ENCODE measurements at places on chromosomes 1 and 21. TPM values are rescaled to one million over a fixed set of nuclear protein-coding genes. Genes with fewer than 3 reads are reported as not detected.

DNA sequence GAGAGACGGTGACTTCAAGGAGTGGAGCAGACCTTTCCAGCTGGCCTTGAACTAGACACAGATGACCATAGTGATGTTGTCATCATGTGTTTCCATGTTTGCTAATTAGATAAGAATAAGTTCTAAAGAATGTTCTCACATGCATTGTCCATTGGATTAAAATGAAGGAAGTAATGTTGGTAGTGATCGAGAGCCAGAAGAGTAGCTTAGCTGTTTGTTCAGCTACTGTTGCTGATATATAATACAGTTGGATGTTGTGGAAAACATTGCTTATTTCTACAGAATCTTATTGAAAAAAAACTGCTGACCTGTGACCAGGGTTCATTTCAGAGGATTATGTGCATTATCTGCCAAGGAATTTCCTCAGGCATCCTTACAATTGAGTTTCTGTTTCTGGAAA is 249.1 kb upstream of the POGK start:
- DNase-seq, result no peak

DNA sequence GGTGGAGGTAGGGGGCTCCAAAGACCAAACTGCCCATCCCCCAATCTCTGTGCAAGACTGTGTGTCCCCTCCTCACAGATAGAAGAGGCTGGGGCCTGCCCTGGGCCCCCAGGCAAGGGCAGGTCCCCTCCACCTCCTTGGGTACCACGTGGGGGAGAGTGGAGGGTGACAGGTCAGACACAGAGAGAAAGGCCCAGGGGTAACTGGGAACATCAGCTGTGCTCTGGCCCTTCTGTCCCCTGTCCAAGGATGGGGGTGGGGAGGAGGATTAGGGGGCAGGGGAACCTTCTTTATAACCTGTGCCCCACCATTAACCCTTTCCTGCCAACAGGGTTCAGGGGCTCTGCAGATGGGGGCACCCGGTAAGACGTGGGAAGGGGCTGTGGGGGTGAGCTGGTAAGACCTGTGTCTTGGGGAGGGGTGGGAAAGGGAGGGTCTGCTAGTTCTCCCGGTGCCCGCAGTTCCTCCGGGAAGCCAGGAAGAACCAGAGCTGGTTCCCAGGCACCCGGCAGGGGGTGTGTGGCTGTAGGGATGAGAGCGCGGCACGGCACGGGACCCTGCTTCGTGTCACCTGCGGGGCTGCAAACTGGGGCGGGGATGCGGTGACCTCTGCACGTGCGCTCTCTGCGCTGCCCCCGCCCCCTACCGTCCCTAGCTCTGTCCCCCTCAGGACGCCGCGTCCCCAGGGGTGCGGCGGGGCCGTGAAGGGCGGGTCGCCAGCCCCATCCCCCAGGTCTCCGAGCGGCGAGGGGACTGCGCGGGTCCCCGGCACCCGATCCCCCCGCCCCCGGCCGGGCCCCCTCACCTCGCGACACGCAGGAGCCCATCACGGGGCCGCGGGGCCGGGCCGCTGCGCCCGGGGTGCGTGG is 601 bp downstream of the FAM131C start:
- no peak for DNase-seq

DNA sequence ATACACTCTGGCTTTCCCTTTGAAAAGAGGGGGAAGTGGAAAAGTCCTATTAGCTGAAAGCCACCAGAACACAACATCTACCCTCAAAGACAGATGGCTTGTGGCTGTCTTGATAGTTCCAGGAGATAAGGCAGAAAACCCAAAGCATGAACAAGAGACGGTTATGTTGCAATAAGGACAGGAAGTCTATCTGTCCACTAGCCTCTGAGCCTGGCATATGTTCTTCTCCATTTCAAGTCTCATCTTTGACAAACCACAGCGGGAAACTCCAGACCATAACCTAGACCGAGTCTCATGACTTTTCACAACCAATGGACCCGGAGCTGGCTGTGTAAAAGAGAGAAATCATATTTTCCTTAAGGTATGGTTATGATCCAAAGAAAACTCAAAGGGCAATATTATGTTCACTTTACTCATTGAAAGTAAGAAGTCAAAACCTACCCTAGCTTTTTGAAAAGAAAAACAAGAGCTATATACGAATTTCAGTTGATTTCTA is 33.8 kb downstream of the DUSP10 start:
- no peak for DNase-seq

- DNase-seq, result peak; percentile 25
These were observed at the start of gene ARHGAP30 for GRCh38 chr1:161069731-161070270. TSS of gene ARHGAP30 (minus strand) at chr1:161069891. CDS start at chr1:161069624, 267 bp downstream.

DNA sequence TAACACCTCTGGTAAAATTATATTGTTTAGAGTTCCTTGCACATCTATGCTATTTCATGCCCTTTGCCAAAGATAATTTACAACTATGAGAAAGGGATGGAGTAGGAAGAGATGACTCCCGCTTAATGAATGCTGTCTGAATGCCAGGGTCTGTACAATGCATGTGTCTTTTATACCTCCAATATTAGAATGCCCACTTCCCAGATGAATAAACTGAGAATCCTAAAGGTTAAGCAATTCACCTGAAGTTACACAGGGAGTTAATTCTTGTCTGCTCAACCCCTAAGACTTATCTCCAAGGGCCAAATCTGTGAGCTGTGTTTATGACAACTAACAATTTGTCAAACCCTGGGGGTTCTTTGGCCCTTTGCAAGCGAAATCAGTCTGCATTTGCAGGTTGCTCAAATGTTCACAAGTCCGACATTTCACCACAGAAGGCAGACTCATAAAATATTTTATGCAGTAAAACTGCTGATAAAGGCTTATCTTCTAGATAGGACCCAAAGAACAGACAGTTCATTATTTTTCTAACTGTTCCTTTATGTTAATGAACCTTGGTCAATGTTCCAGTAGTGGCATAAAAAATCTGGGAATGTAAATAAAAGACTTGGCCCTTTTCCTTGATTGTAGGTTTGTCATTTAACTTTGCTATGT is 50.2 kb upstream of the ATP1A1 start:
- no peak for DNase-seq

DNA sequence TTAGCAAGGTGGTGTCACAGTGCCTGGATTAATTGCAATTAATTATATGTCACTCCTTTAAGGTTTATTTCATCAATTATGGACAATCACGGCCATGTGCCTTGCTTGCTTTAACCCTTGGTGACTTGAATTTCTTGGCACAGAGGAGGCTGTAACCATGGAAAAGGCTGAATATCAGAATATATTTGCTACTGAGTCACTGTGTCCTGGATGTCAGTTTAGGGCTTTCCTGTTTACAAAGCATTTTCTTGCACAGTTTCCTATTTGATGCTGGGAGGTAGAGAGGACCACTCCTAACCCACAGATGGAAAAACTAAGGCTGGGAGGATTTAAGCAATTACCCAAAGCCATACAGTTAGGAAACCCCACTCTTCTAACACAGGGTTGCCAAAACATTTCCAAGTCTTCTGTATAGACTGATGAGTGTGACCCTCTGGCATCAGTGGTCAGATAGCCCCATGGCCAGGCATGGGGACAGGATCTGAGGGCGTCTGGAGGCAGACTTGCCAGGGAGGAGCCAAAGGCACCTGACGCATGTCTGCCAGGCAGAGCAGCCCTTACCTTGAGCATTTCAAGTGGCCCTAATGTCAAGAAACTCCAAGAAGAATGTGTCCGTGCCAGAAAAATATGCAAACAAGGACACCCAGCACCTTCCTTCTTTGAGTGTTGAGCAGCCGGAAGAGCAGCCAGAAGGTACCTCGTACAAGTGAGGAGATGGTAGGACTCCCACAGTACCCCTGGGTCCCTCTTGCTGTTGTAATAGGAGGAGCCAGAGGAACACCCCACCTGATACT is 34.4 kb downstream of the KCNN3 start:
- no peak for DNase-seq

GRCh38 chr1:10217748-10218441 is 7.5 kb downstream of the KIF1B start:
- no peak for DNase-seq

DNA sequence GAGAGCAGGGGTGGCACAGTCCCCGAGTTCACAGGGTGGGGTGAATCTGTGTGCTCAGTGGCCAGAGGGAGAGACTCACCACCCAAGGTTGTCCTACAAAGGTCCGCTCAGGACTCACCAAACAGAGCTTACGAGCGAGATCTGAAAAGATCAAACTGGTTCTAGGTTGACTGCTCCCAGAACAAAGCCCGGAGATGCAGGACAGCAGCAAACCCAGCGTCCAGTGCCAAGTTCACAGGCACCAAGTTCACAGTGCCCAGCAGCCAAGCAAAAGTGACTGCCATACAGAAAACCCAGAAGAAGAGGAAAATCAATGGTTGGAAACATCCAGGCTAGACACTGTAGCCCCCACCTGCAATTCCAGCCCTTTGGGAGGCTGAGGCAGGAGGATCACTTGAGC is 35.7 kb downstream of the AGPAT3 start:
- DNase-seq, result no peak

GRCh38 chr1:191348328-191348727 is 809.9 kb upstream of the RGS18 start:
- no peak for DNase-seq

- no peak for DNase-seq
These were observed 6.2 kb downstream of the TTF2 start for GRCh38 chr1:117066367-117066766.

DNA sequence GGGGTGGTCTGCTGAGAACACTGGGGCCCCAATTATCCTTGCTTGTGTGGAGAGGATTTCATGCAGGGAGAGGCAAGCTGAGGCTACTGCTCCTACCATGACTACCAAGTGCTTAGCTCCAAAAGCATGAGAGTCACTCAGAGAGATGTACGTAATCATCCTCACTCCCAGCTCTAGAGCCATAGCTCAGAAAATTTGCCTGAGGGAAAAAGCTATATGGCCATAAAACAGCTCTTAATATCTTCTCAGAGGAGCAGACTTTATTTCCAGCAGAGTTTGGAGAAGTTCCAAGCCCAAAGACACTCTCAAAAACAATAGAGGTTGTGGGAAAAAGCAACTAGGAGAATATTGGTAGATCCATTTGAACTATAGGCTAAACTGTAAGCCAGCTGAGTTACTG is 106.4 kb upstream of the PBX1 start:
- no peak for DNase-seq

DNA sequence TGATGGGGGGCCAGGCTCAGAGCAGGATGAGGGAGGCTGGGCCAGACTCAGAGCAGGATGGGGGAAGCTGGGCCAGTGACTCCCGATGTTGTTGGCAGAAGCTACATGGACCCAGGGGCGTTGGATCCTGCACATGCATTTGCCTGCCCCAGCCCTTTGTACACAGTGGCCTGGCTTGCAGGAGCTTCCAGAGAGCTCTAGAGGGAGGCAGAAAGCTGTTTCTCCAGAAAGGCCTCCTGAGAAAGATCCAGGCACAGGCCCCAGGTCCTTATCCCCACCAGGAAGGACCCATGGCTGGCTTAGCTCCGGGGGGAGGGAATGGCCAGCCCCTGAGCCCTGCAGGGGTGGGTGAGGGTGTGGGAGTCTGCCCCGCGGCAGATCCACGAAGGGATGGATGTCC is 106.6 kb upstream of the ACTRT2 start:
- no peak for DNase-seq

GRCh38 chr1:206757524-206758266 is 12.9 kb upstream of the IL19 start:
- no peak for DNase-seq

DNA sequence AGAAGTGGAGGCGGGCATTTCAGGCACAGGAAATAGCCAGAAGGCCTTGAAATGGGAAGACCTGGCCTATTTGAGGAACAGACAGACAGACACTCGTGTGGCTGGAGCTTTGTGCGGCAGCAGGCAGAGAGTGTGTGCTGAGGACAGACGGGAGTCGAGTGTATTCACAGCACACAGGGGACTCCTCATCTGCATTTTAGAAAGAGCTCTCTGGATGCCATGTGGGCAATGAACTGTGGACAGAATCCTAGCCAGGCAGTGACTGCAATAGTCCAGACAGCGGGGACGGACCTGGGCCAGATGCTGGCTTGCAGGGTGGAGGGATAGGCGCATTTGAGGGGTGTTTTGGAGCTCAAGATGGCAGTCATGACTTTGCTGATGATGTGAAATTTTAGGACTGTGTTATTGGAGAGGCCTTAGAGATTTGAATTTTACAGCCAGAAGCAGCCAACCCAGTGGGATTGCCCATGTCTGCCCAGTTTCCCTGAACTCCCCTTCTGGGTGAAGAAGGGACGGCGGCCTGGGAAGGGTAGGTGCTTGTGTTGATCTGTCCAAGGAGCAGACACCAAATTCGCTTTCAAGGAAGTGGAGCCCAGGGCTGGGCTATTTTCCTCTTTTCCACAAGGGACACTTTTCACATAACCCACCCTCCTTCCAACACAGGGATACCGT is 43.7 kb downstream of the CHAF1B start:
- no peak for DNase-seq

- peak; percentile 29 for DNase-seq
These were observed at the start of gene RNF220 for GRCh38 chr1:44405031-44405797. TSS of gene RNF220 (plus strand) at chr1:44405255.

PPM1J gene
- total RNA-seq, result not detected

KLF17 gene
- 1.9 TPM for total RNA-seq

AKR7A3 gene
- total RNA-seq, result not detected

AMY1B gene
- total RNA-seq, result 4.6 TPM

GNB1 gene
- 117 TPM for total RNA-seq

RGS5 gene
- total RNA-seq, result 83.3 TPM

S100A14 gene
- total RNA-seq, result 0.29 TPM

AMPD1 gene
- total RNA-seq, result not detected

KANK4 gene
- total RNA-seq, result not detected

TTC22 gene
- not detected for total RNA-seq

RPE65 gene
- 3.5 TPM for total RNA-seq
